ENCODE measurements at places on chromosomes 4 and X.

- no peak for DNase-seq
Measured at GRCh38 chr4:7907142-7907541, 32.5 kb downstream of the AFAP1 start.

- no peak for DNase-seq
Measured at GRCh38 chr4:151472297-151472696, 63.3 kb downstream of the FHIP1A start.

GRCh38 chr4:145276050-145276449, 95.7 kb upstream of the OTUD4 start:
- no peak for DNase-seq

GRCh38 chrX:81586096-81586495, 384.2 kb downstream of the SH3BGRL start:
- no peak for DNase-seq

DNA sequence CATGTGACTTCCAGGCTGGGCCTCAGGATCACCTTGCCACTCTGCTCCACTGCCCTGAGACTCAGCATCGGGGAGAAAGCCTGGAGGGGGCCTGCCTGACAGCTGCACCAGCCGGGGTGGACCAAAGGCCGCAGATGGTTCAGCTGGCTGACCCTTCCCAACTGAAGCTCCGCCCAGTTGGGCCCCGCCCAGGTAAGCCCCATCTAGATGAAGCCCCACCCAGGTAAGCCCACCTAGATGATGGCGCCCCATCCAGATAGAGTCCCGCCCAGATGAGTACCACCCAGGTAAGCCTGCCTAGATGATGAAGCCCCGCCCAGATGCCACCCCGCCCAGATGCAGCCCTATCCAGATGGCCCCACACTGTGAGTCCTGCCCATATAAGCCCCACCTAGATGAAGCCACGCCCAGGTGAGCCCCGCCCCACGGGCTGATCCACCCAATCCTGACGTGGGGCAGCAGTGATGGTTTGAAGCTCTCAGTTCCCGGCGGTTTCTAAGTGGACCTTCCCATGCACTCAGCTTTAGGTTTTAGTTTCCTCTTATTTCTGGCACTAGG, 10.0 kb downstream of the ZFYVE28 start:
- DNase-seq = no peak

GRCh38 chr4:115781528-115782146, 668.2 kb upstream of the NDST4 start:
- DNase-seq = no peak

- no peak for DNase-seq
Measured at GRCh38 chr4:10288830-10289537, 168.2 kb downstream of the ZNF518B start.

DNA sequence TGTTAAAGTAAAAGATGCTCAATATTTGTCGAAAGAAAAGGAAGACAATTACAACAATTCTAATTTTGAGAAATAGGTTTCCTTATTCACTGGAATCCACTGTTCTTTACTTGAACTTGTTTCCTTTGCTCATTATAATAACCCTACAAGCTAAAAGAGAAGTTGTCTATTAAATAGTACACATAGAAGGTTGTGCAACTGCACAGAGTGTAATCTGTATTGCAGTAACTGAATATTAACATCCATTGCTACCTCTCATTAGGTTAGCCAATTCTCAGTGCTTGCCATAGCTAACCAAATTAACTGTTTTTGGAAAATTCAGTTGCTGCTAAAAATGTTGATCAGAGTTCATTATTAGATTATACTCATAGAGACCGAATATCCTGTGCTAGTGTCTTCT, 120.0 kb downstream of the PDLIM5 start:
- DNase-seq = no peak

- DNase-seq = no peak
Measured at GRCh38 chrX:78066110-78066509, 37.9 kb upstream of the PGK1 start.

GRCh38 chrX:19370061-19370460, 26.3 kb downstream of the PDHA1 start:
- no peak for DNase-seq

GRCh38 chr4:154084864-154085263, 296.0 kb upstream of the SFRP2 start:
- DNase-seq = no peak

- DNase-seq = no peak
Measured at GRCh38 chr4:10897076-10897475, 212.5 kb upstream of the CLNK start.

- no peak for DNase-seq
Measured at GRCh38 chr4:37392521-37393255, 148.1 kb downstream of the NWD2 start.

DNA sequence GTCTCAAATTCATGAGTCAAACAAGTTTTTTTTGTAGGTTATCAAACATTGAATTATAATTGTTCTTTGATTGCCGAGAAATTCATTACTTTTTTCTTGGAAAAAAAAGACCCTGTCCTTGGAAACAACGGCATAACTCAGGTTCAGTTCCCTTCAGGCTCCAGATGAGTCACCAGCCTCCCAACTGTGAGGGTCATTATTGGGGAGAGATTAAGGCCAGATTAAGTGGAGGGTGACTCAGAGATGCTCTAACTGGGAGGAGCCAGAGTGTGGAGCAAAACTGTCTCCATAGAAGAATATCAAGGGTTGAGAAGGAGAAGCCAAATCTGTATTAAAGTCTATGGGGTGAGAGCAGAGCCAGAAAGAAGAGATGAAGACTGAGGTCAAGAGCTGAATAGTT, 9.6 kb downstream of the ADGRG4 start:
- no peak for DNase-seq

- no peak for DNase-seq
Measured at GRCh38 chr4:102606261-102606660, 105.1 kb downstream of the NFKB1 start.

DNA sequence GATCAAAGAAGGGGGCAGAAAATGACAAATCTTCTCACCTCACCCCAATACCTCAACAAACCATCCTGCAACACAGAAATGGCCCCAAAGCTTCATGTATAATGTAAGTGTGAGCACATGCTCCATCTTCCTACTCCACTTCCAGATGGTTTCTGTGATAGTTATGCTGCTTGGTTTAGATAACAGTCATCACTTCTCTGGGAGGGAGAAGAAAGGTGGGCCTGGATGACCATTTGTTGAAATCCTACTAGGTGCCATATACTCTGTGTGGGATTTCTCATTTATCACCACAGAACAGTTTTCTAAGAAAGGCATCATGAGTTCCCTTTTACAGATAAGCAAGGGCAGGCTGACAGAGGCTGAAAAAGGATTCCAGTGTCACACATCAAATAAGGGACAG, 31.3 kb upstream of the NXF3 start:
- no peak for DNase-seq

DNA sequence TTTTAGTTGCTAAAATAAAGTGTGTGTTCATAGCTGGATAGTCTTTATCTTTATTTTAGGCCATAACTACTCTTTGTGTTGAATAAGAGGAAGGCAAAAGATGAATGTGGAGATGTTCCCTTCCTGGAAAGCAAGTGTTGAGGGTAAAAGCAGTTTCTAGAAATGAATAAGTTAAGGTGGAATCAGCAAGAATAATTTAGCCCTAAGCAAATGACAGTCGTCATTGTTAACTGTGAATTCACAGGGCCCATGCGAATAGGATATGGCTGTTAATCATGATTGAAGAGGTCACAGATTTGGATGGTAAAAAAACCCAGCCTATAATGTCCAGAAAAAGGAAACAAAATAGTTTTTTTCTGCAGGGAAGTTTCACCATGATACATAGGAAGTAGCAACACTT, 167.8 kb upstream of the PPP3CA start:
- DNase-seq = no peak

Measured in naive B cell (primary cell).